ENCODE measurements at places on chromosomes 1 and 21. TPM values are rescaled to one million over a fixed set of nuclear protein-coding genes. Genes with fewer than 3 reads are reported as not detected.

NEXN gene
- 107 TPM for total RNA-seq

SZT2 gene
- total RNA-seq: 19.3 TPM

- peaks cover 7% of the 10 kb centered on the region for H3K4me1 ChIP-seq
- H3K27ac ChIP-seq: no peak overlapping the region
- H3K36me3 ChIP-seq: no peaks in the 10 kb centered on the region
- no peak overlapping the region for H3K4me3 ChIP-seq
- H3K27me3 ChIP-seq: no peaks in the 10 kb centered on the region
Measured at GRCh38 chr1:185840880-185841279, 106.7 kb downstream of the HMCN1 start.

VAMP4 gene
- 16.9 TPM for total RNA-seq

DNA sequence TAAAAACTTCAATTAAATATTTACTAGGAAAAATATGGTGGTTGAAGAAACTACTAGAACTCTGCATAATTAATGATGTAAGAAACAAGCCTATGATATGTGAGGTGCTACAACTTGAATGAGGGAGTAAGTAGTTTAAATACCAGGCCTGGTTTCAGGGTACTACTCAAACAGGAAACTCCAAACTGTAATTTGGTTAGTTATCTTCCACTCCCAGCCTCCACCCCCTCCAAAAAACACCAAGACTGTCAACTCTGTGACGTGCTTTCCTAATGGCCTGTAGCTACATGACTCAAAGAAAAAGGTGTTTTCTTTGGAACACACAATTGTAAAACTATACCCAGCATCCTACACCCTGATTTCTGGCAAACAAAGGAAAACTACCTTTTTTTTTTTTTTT lies 55.9 kb upstream of the RCC1 start:
- no peaks in the 10 kb centered on the region for H3K36me3 ChIP-seq
- no peak for DNase-seq
- H3K4me3 ChIP-seq: no peak overlapping the region
- H3K4me1 ChIP-seq: no peaks in the 10 kb centered on the region
- no peak overlapping the region for H3K27ac ChIP-seq
- no peaks in the 10 kb centered on the region for H3K27me3 ChIP-seq

PAPPA2 gene
- 0.83 TPM for total RNA-seq

PRAMEF5 gene
- not detected for total RNA-seq

GRCh38 chr1:27650171-27650538 lies 15.2 kb upstream of the FGR start:
- H3K4me3 ChIP-seq: no peak overlapping the region
- peak overlapping the region; percentile 12 for H3K27ac ChIP-seq
- no peak for DNase-seq
- no peaks in the 10 kb centered on the region for H3K36me3 ChIP-seq

GRCh38 chr1:76501136-76501535 lies 366.1 kb upstream of the ST6GALNAC5 start:
- no peaks in the 10 kb centered on the region for H3K4me1 ChIP-seq
- H3K36me3 ChIP-seq: no peaks in the 10 kb centered on the region
- H3K27ac ChIP-seq: no peak overlapping the region
- H3K4me3 ChIP-seq: no peak overlapping the region
- H3K27me3 ChIP-seq: no peaks in the 10 kb centered on the region

GRCh38 chr1:53366901-53367502 lies 39.1 kb upstream of the LRP8 start:
- DNase-seq: peak; percentile 29
- no peaks in the 10 kb centered on the region for H3K36me3 ChIP-seq
- H3K27me3 ChIP-seq: no peaks in the 10 kb centered on the region
- no peaks in the 10 kb centered on the region for H3K4me1 ChIP-seq

DNA sequence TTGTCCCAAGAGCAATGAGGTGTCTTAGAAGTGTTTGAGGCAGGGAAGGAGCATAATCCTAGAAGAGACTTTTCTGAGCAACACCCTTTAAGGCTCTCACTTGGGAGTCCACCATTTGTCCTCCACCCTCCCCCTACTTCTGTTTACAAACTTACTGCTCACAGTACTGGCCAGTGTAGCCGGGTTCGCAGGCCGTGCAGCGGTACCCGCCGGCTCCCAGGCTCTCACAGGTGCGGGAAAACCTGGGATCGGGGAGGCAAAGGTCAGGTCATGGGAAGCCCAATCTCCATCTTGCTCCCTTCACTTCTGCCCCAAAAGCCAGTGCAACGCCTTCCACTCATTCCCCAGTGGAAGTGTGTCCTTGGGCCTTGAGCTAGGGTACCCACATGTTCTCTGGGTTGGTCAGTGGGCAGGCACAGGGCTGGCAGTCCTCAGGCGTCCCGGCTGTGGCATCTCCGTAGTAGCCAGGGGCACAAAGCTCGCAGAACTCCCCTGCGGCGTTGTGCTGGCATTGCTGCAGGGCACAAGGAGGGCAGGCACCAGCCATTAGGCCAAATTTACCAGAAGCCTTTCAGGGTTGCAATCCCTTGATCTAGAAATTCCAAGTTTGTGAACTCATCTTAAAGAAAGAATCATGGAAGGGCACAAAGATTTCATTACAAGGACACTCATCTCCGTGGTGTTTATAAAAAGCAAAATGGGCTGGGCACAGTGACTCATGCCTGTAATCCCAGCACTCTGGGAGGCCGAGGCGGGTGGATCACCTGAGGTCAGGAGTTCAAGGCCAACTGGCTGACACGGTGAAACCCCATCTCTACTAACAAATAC lies 49.8 kb downstream of the LDLRAD2 start:
- H3K27ac ChIP-seq: peak overlapping the region; percentile 70
- H3K27me3 ChIP-seq: no peaks in the 10 kb centered on the region
- no peak overlapping the region for H3K4me3 ChIP-seq
- DNase-seq: no peak
- H3K4me1 ChIP-seq: no peaks in the 10 kb centered on the region

DNA sequence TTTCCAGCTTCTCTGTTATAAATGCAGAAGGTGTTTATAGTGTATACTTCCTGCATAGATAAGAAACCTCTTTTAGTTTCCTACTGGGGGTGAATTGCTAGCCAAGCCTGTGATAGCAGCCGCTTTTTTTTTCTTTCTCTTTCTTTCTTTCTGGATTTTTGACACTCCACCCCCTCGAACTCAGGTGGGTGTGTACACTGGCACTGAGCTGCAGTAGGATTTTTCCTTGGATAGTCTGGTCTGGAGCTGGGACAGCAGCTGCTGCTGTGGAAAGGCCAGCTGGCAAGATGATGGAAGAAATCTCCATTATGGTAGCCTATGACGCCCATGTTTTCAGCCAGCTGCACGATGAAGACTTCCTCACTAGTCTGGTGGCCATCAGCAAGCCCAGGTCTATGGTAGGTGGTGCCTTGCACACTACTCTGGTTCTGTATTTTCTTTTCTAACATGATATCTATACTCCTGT lies 122.5 kb upstream of the CACYBP start:
- no peaks in the 10 kb centered on the region for H3K36me3 ChIP-seq
- no peak overlapping the region for H3K27ac ChIP-seq
- H3K4me1 ChIP-seq: no peaks in the 10 kb centered on the region

GRCh38 chr1:154433161-154433764 lies 28.1 kb downstream of the IL6R start:
- no peaks in the 10 kb centered on the region for H3K36me3 ChIP-seq
- peak; percentile 71 for DNase-seq
- H3K27ac ChIP-seq: peak overlapping the region; percentile 93
- no peak overlapping the region for H3K4me3 ChIP-seq
- peaks cover 87% of the 10 kb centered on the region for H3K4me1 ChIP-seq

- no peak overlapping the region for H3K27ac ChIP-seq
- H3K27me3 ChIP-seq: no peaks in the 10 kb centered on the region
- H3K4me1 ChIP-seq: no peaks in the 10 kb centered on the region
- H3K36me3 ChIP-seq: no peaks in the 10 kb centered on the region
- no peak for DNase-seq
Measured at GRCh38 chr1:215681041-215681440, 113.9 kb downstream of the KCTD3 start.

FAM110D gene
- 1.2 TPM for total RNA-seq

- peak; percentile 54 for DNase-seq
- H3K4me1 ChIP-seq: peaks cover 28% of the 10 kb centered on the region
- no peaks in the 10 kb centered on the region for H3K36me3 ChIP-seq
Measured at GRCh38 chr21:45072738-45073300, 1.6 kb upstream of the ADARB1 start.

STXBP3 gene
- 87.9 TPM for total RNA-seq

NBPF15 gene
- total RNA-seq: 17.4 TPM

GRCh38 chr1:201123866-201124265 lies 3.1 kb downstream of the ASCL5 start:
- peaks cover 10% of the 10 kb centered on the region for H3K4me1 ChIP-seq
- H3K27me3 ChIP-seq: peaks cover 4% of the 10 kb centered on the region
- no peak overlapping the region for H3K27ac ChIP-seq
- no peaks in the 10 kb centered on the region for H3K36me3 ChIP-seq
- H3K4me3 ChIP-seq: no peak overlapping the region

SEC16B gene
- 5.8 TPM for total RNA-seq

DNA sequence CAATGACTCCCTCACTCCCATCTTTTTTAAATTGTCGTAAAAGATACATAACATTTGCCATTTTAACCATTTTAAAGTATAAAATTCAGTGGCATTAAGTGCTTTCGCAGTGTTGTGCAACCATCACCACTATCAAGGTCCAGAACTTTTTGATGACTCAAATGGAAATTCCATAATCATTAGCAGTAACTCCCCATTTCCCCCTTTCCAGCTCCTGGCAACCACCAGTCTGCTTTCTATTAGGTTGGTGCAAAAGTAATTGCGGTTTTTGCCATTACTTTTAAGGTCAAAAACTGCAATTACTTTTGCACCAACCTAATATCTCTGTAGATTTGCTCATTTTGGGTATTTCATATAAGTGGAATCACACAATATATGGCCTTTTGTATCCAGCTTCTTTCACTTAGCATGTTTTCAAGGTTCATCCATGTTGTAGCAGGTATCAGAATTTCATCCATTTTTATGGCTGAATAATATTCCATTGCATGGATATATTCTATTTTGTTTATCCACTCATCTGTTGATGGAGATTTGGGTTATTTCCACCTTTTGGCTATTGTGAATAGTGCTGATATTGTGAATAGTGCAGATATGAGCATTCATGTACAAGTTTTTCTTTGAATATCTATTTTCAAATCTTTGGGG lies 159.7 kb downstream of the HIVEP3 start:
- H3K27ac ChIP-seq: no peak overlapping the region
- DNase-seq: no peak
- H3K4me1 ChIP-seq: no peaks in the 10 kb centered on the region
- no peaks in the 10 kb centered on the region for H3K27me3 ChIP-seq
- no peaks in the 10 kb centered on the region for H3K36me3 ChIP-seq

DNA sequence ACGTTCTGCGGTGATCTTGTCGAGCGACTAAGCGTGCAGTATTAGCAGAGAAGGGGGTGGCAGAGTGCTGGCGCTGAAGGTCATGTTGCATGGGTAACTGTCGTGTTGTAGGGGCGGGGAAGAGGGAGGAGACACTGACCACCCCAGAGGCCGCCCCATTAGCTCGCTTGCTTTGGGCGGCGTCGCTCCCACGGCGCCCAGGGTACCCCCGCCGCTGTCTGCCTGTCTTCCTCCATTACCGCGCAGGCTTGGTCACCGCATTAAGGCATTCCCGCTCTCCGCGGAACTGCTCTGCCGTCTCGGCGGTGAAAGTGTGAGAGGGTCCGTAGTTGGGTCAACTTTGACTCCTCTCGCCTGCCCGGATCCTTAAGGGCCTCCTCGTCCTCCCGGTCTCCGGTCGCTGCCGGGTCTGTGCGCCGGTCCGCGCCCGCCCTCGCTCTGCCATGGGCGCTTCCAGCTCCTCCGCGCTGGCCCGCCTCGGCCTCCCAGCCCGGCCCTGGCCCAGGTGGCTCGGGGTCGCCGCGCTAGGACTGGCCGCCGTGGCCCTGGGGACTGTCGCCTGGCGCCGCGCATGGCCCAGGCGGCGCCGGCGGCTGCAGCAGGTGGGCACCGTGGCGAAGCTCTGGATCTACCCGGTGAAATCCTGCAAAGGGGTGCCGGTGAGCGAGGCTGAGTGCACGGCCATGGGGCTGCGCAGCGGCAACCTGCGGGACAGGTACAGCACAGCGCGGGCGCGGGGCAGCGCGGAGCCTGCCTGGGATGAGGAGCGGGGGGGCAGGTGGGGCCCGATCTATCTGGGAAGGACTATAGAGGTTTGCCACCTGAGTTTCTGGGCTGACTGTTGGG lies at the start of gene MTARC2:
Gene MTARC2, plus strand, starts transcription at position 234 of the 846 bp plus-strand sequence. Its CDS starts 210 bp downstream, at position 444.
- H3K27ac ChIP-seq: peak within 1 kb of the TSS; percentile 89
- DNase-seq: peak; percentile 92
- H3K36me3 ChIP-seq: no peaks in the 10 kb centered on the region
- H3K4me3 ChIP-seq: peak within 1 kb of the TSS; percentile 82
- peaks cover 40% of the 10 kb centered on the region for H3K4me1 ChIP-seq

GRCh38 chr1:38817267-38818174 lies 42.1 kb downstream of the RRAGC start:
- no peak overlapping the region for H3K27ac ChIP-seq
- DNase-seq: no peak
- H3K36me3 ChIP-seq: no peaks in the 10 kb centered on the region
- no peak overlapping the region for H3K4me3 ChIP-seq
- H3K27me3 ChIP-seq: peaks cover 41% of the 10 kb centered on the region

- no peak overlapping the region for H3K27ac ChIP-seq
- no peak for DNase-seq
- H3K36me3 ChIP-seq: no peaks in the 10 kb centered on the region
- H3K27me3 ChIP-seq: no peaks in the 10 kb centered on the region
- H3K4me3 ChIP-seq: no peak overlapping the region
Measured at GRCh38 chr1:82299656-82300055, 498.9 kb downstream of the ADGRL2 start.

- no peak overlapping the region for H3K27ac ChIP-seq
- H3K4me3 ChIP-seq: no peak overlapping the region
- no peaks in the 10 kb centered on the region for H3K36me3 ChIP-seq
- no peaks in the 10 kb centered on the region for H3K27me3 ChIP-seq
- DNase-seq: no peak
Measured at GRCh38 chr1:186722711-186723309, 42.6 kb upstream of the PTGS2 start.

GRCh38 chr1:2437617-2438016 lies 25.3 kb upstream of the PEX10 start:
- peaks cover 79% of the 10 kb centered on the region for H3K27me3 ChIP-seq
- no peaks in the 10 kb centered on the region for H3K4me1 ChIP-seq
- H3K27ac ChIP-seq: no peak overlapping the region
- DNase-seq: no peak

GRCh38 chr1:9128520-9129265 lies at the start of gene GPR157:
Gene GPR157, minus strand, starts transcription at chr1:9129102. Its CDS starts 75 bp downstream, at chr1:9129027.
- no peaks in the 10 kb centered on the region for H3K36me3 ChIP-seq
- peak; percentile 94 for DNase-seq
- H3K4me1 ChIP-seq: peaks cover 23% of the 10 kb centered on the region

KPRP gene
- total RNA-seq: not detected

KLF17 gene
- not detected for total RNA-seq

KDF1 gene
- total RNA-seq: not detected

DNA sequence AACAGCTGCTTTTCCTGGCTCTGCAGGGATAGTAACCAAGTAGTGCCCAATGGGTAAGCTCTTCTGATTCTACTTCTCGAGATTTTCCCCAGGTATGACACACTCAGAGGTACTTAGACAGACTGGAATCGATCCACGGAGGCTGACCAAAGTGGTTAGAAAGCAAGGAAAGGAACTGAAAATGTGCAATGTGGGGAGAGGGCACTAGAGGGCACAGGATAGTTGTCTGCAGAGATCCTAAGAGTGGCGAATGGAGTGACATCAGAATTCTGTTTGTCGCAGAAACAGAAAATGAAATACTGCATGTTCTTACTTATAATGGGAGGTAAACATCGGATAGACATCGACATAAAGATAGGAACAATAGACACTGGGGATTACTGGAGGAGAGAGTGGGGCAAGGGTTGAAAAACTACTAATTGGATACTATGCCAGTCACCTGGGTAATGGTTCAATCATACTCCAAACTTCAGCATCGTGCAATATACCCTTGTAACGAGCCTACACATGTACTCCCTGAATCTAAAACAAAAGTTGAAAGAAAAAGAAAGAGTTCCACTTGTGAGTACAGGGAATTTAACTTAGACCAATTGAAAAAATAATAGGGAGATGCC lies 23.3 kb downstream of the CYP2J2 start:
- H3K4me1 ChIP-seq: no peaks in the 10 kb centered on the region
- no peak overlapping the region for H3K4me3 ChIP-seq
- no peaks in the 10 kb centered on the region for H3K27me3 ChIP-seq
- no peaks in the 10 kb centered on the region for H3K36me3 ChIP-seq
- H3K27ac ChIP-seq: no peak overlapping the region
